Stimulated activated CD8-positive, alpha-beta memory T cell treated with anti-CD3 and anti-CD28 coated beads, Interleukin-7, amount 100 ng/mL, for 1 hour (primary cell): ENCODE measurements at places on chromosomes 5 and 9.

GRCh38 chr9:108108852-108109448 lies 619.4 kb upstream of the KLF4 start:
- no peak for DNase-seq

- DNase-seq: no peak
Observed at GRCh38 chr9:117334101-117334500, 80.8 kb downstream of the ASTN2 start.

GRCh38 chr5:115382989-115383388 lies 86.5 kb upstream of the CCDC112 start:
- no peak for DNase-seq

- DNase-seq: no peak
Observed at GRCh38 chr5:35319333-35320002, 89.2 kb upstream of the PRLR start.

- DNase-seq: no peak
Observed at GRCh38 chr9:30035761-30036160, 2348.7 kb upstream of the ACO1 start.

GRCh38 chr5:127176769-127177168 lies 103.5 kb upstream of the C5orf63 start:
- no peak for DNase-seq

DNA sequence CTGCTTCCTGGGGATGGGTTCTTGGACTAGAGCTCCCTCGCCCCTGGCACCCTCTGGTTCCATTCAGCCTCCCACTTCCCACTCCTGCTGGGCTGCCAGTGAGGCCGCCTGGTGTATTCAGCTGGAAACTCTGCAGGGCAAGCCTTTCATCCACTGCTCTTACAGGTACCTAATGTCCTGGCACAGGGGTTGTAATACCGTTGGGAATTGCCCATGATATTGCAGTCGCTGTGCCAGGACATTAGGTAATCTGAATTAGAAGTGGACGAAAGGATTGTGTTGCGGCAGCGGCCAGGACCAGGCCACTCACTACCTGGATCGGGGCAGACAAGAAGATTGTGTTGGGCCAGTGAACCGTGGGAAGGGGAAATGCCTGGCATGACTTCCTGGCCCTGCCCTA lies 13.1 kb downstream of the TMOD1 start:
- no peak for DNase-seq

GRCh38 chr5:87392170-87392569 lies 20.6 kb downstream of the CCNH start:
- DNase-seq: no peak

DNA sequence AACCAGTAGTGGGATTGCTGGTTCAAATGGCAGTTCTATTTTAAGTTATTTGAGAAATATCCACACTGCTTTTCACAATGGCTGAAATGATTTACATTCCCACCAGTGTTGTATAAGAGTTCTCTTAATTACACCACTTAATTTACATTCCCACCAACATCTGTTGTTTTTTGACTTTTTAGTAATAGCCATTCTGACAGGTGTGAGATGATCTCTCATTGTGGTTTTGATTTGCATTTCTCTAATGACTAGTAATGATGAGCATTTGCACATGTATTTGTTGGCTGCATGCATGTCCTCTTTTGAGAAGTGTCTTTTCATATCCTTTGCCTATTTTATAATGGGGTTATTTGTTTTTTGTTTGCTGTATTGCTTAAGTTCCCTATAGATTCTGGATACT lies 688.3 kb downstream of the PRR16 start:
- DNase-seq: no peak

- DNase-seq: no peak
Observed at GRCh38 chr5:160978944-160979343, 126.9 kb upstream of the ATP10B start.

- no peak for DNase-seq
Observed at GRCh38 chr5:73940801-73941200, 314.8 kb downstream of the ARHGEF28 start.

- no peak for DNase-seq
Observed at GRCh38 chr9:105672711-105673234, 10.5 kb downstream of the TAL2 start.

DNA sequence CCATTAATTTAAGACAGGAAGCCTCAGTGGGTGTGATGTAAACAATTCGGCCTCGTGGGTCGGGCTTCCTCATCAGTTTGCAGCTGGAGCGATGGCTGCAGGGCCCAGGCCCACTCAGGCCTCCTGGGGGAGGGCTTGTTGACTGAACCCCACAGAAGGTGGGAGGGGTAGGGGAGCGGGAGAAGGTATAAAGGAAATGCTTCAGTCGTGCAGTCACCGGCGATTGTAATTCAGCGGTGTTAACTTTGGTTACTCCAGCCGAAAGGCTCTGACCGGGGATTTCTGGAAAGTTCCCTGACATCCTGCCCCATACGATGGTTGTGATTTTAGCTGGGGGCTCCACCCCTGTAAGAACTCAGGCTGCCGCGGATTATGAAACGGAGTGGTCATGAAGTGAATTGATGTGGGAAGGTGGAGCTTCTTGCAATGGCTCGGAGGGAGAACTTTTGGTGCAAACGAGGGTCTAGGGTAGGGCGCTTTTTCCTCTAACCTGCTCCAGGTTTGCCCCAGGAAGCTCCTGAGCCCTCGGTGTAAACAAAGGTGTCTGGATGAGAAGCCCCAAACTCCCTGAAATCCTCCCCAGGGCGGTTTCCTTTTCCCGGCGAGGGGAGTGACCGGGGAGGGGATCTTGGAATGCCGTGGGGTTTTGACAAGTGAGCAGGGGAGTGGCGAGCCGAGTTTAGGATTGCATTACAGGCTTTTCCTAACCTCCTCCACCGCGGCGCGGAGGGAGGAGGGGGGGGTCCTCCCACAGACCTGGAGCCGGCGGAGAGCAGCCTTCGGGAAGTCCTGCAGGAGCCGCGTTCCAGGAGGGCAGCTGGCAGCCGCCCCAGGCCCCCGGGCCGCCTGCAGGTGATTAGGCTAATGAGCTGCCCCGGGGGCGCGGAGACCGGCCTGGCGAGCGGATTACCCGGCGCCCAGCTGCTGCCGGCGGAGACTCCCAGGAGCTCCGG lies 215.5 kb downstream of the PDZD2 start:
- DNase-seq: no peak

GRCh38 chr9:126261584-126262356 lies 64.9 kb upstream of the MVB12B start:
- DNase-seq: no peak

DNA sequence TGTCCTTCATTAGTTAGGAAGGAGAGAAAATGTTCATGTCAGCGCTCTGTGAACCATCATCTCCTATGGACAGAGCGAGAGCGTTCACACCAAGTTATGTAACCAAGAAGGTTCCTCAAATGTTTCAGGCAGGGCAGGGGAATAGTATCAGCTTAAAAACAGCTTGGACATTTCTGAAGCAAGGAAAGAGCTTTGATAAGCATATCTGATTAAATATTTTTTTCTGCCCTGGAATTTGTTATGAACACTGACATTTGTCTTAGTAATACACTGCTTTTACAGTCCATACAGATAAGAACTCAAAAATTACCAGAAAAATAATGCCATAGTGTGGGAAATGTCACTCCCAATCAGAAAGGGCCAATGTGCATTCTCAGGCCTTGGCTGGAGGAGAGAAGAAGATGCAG lies 66.3 kb upstream of the LIFR start:
- DNase-seq: no peak

DNA sequence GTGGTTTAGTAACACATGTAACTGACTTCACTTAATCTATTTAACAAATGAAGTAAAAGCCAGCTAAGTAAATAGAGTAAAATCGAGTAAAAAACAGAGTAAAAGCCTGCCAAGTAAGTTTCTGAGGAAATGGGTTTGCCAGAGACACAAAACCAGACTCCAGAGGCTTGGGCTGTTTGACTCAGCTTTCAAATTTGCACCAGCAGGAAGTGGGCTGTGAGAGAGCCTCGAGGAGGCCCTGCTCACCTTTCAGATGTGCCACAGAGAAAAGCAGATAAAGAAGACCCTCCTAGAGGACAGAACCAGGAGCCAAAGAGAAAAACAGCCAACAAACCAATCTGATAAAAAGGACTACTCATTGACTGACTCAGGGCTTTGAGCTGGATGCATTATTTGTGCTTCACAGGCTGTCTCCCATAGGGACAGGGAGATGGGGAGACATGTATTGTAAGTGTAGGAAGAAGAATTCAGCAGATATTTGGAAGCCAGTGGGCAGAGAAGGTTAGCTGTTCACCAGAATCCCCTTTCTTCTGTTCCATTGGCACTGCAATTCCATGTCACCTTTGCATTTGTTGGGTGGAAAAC lies 14.4 kb upstream of the AMACR start:
- DNase-seq: no peak

DNA sequence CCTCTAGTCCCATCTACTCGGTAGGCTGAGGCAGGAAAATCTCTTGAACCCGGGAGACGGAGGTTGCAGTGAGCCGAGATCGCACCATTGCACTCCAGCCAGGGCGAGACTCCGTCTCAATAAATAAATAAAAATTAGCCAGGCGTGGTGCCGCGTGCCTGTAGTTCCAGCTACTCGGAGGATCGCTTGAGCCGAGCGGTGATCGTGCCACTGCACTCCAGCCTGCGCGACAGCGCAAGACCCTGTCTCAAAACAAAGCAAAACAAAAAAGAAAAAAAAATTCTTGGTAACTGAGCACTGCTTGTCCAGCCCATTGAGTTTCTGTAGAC lies 710 bp upstream of the WDR55 start:
- no peak for DNase-seq

GRCh38 chr9:28774433-28775235 lies 1201.4 kb upstream of the C9orf72 start:
- no peak for DNase-seq

DNA sequence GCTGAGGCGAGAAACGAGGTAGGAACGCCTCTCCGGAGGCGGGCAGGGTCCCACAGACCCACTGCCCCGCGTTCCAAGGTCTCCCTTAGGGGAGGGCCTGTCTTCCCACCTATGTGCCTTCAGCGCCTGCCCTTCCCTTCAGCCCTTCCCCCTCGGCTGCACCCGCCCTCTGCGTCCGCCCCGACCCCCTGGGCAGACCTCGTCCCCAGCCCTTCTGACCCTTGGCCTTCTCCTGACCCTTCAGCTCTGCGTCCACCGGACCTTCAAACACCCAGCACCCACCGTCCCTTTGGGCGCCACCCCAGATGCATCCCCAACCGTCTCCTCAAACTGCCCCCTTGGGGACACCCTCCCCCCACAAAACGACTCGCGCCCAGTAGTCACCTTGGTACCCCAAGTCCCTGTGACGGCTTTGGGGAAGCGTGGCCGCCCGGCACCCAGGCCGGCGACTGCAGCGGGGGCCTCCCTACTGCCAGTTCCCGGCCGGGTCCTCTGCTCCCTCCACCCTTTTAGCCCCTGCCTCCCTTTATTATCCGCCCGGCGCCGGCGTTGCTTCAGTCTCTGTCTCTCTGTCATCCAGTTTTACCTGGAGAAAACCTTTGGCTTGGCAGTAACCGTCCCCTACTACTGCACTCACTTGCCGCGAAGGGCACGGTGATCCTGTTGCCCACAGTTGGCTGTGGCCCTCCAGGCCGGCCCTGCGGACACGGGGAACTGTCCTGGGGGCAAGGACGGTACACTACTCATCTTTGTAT lies 421 bp downstream of the RUSC2 start:
- no peak for DNase-seq

DNA sequence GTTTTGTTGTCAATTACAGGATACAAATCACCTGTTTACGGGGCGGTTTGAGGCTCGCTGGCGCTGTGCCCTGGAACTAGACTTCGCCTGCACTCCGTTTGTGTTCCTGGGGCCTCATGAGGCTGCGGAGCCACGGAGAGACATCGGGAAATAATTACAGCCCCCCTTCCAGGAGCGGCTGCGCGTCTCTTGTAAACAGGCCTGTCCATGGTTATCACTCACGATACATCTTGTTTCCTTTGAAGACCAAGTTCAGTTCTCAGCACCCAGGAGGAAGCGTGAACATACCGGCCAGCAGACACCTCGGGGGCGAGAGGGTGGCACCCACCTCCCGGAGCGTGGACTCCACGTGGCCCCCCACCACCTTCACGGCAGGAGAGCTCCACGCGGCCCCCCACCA lies 297.1 kb upstream of the IRX4 start:
- no peak for DNase-seq

- no peak for DNase-seq
Observed at GRCh38 chr5:5017827-5018577, 122.1 kb upstream of the ADAMTS16 start.

DNA sequence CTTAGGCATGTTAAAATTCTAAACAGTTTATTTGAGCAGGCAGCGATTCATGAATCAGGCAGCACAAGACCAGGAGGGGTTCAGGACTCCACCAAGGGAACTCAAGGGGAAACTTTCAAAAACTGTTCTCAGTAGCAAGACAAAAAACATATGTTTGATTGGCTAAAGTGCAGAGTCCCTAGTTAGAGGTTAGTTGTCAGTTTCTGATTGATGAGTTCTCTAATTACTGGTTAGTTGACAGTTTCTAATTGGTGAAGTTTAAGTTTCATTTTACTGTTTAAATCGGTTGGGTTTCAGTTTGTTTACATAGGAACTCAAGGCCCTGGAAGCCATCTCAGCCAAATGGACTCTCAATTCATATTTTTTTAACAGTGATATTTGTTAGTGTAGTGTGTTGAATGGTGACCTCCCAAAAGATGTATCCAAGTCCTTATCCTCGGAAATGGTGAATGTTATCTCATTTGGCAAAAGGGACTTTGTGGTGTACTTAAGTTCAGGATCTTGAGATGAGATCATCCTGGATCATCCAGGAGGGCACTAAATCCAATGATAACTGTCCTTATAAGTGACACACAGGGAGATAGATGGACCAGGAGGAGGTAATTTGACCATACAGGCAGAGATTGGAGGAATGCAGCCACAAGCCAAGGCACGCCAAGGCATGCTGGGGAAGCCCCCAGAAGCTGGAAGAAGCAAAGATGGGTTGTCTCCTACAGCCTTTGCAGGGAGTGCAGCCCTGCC lies 219.2 kb upstream of the RAI14 start:
- no peak for DNase-seq

GRCh38 chr9:132451276-132451675 lies 41.3 kb downstream of the CFAP77 start:
- no peak for DNase-seq

DNA sequence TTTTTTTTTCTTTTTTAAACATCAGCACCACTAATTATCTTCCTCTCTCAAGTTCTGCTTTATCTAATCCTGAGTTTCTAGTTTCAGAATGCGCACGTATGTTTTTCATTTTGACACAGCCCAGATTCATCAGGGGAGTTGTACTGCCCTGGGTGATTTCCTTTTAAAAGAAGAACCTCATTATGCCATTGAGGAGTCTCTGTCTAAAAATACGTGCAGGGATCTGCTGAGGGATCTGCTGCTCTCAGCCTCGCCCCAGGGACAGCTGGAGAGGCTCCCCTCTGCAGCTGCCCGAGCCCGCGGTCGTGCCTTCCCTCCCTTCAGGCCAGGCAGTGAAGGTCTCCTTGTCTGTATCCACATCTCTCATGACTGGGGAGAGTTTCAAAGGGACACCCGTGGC lies 273.1 kb downstream of the ARHGEF28 start:
- DNase-seq: no peak
